Lower lobe of right lung (tissue), 2 donors: ENCODE measurements at places on chromosomes 4 and X. TPM values are rescaled to one million over a fixed set of nuclear protein-coding genes. Genes with fewer than 3 reads are reported as not detected.

Gene FGFR3
- 34.2 TPM for total RNA-seq

- DNase-seq = no peak
These were observed 147.9 kb upstream of the CTSO start for GRCh38 chr4:156101571-156101970.

DNA sequence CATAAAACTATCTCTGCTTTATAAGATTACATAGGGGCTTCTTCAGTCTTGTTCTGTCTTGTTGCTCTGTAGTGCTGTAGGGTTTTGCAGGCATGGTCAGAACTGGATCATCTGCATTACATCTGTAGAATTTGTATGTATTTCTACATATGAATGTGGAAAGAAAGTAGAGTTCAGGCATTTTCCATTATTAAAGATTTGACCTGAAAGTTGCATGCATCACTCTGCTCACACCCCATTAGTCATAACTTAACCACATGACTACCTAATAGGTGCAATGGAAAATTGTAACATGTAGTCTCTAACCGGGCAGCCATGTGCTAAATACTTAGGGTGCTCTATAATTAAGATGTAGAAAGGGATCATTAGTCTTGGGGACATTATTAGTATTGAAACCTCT lies 45.7 kb upstream of the AGA start:
- no peak for DNase-seq

GRCh38 chr4:132592340-132592739 lies 556.8 kb upstream of the PCDH10 start:
- DNase-seq = no peak

DNA sequence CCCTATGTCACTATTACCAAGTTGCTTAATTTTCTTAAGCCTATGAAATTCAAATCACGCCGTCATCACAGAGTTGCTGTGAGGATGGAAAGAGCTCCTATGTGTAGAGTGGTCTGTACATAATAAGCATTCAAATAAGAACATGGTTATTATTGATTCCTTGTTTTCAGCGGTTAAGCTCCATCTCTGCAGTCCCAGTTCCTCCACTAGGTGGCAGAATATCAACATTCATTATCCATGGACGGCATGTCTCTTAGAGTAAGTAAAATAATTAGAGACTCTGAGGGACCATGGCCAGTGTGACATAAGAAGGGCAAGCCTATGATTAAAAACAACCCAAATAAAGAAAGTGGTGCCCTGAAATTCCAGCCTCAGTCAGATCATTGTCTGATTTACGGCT lies 132.5 kb upstream of the NHS start:
- DNase-seq = no peak

Gene FAM47E
- 6.4 TPM for total RNA-seq

Gene DUSP21
- total RNA-seq = not detected

Gene UGT2B17
- total RNA-seq = 0.18 TPM

GRCh38 chrX:25143596-25143995 lies 127.8 kb upstream of the ARX start:
- no peak for DNase-seq

GRCh38 chrX:43562372-43562771 lies 93.7 kb upstream of the MAOA start:
- DNase-seq = no peak

- DNase-seq = no peak
These were observed 521.8 kb upstream of the AGA start for GRCh38 chr4:177964061-177964460.

DNA sequence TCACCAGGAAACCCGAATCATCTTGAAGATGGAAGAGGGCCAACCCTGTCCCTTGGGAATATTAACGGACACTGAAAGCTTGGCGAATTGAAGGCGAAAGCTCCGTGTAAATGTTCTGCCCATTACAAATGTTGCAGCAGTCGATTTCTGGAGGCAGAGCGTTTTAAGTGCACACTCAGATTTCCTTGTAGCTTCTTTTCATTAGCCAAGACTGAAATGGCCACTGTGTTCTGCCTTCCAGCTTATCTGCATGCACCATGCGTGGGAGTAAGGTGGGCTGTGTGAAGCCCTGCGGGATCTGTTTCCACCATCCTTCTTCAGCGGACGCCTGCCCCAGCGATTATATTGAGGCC lies 1.3 kb downstream of the SMIM20 start:
- DNase-seq = no peak

GRCh38 chr4:104743215-104743653 lies 248.5 kb upstream of the CXXC4 start:
- DNase-seq = no peak

GRCh38 chr4:119628281-119629141 lies at the start of gene PDE5A:
Gene PDE5A (minus strand): TSS chr4:119628804. CDS start chr4:119628671, 133 bp downstream.
- peak; percentile 85 for DNase-seq

DNA sequence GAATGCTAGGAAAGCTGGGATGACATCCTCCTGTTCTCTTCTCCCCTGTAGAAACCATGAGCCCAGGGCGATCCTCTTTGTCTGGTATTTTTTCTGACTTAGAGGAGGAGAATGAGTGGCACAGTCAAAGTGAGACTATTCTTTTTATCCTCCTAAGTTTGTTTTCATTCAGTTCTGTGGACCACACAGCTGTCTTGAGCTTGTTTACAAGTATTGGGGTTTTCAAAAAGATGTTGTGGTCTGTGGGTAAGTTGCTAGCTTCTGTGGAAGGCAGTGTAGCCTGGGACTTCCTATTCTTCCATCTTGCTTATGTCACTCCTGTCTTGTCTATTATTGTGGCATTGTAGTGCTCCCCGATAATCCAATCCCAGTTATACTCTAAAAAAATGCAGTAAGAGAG lies 223.0 kb downstream of the PAPSS1 start:
- no peak for DNase-seq

DNA sequence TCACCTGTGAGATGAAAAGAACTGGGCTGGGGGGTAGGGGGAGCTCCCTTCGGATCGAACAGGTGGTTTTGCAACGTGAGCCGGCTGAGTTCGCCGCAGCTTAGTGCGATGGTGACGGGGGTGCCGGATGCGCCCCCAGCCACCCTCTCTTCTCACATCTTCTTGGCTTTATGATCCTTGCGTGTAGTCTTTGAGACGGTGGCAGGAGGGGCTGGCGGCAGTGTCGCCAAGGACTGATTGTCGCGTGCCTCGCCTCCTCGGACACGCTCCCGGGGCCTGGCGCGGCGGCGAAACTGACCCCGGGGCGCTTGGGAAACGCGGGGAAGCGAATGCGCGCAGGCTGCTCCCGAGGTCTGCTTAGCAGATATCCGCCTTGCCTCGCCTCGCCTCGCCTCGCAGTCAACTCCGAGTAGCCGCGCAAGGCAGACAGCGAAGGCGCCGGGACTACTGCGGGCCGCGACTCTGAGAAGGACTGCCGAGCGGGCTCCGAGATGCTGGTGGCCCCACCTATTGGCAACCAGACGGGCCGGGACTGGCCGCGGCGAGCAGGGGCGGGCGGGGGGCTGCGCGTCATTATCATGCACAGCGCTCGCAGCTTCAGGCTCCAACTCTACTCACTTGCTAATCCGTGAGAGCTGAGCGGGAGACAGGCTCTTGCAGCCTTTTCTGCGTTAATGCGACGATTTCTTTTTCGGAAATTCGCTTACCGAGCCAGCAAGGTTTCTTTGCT lies 1.5 kb downstream of the GRID2 start:
- DNase-seq = peak; percentile 52

- no peak for DNase-seq
These were observed 30.9 kb upstream of the HSD17B13 start for GRCh38 chr4:87353592-87353991.

Gene PI4K2B
- 21.1 TPM for total RNA-seq

GRCh38 chrX:21926527-21927278 lies 13.8 kb upstream of the SMS start:
- DNase-seq = no peak

- DNase-seq = no peak
These were observed 3.2 kb downstream of the SOWAHB start for GRCh38 chr4:76894537-76895255.
